Stimulated activated CD4-positive, alpha-beta T cell treated with anti-CD3 and anti-CD28 coated beads, TNF-alpha, amount 100 ng/mL, for 4 hours (primary cell): ENCODE measurements at places on chromosomes 2 and 18.

DNA sequence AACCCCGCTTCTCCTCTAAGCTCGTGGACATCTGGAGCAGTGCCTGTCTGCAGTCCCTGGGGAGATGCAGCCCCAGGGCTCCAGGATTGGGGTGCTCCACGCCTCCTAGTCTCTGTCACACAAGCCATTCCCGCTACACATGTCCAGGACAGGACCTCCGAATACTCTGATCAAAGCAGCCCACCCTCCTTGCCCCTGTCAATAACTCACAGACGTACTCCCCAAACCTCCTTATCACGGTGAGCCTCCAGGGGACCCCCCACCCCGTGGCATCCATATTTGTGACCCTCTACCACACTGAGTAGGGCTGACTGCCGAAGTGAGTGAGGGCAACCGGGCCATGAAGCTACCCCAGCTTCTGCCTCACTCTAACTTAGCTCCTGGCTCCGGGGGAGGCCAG lies 727.7 kb downstream of the GALR1 start:
- DNase-seq: no peak

GRCh38 chr2:45778720-45779171 lies 127.3 kb downstream of the PRKCE start:
- DNase-seq: peak; percentile 33

DNA sequence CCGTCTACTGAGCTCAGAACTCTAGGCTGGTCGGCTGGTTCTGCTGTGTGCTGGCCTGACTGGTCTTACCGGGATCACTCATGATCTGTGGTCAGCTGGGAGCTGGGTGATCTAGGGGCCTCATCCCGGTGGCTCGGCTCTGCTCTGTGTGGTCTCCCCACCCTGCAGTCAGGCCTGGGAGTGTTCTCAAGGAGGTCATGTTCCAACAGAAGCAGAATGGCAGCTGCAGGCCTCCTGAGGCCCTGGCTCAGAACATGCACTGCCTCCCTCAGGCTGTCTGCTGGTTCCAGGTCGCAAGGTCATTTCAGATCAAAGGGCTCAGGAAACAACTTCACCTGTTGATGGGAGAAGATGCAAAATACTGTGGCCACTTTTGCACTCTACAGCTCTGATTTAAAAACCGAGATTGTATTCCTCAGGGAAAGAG lies 81.1 kb upstream of the RFX8 start:
- DNase-seq: no peak

- no peak for DNase-seq
Observed at GRCh38 chr2:60534052-60534685, 19.3 kb downstream of the BCL11A start.
